Cardiac muscle cell (in vitro differentiated cells and primary cell): ENCODE measurements at places on chromosomes 6 and 20. TPM values are rescaled to one million over a fixed set of nuclear protein-coding genes. Genes with fewer than 3 reads are reported as not detected.
A peak's percentile ranks its signal among the peaks of the same experiment; 100 is the strongest.

DNA sequence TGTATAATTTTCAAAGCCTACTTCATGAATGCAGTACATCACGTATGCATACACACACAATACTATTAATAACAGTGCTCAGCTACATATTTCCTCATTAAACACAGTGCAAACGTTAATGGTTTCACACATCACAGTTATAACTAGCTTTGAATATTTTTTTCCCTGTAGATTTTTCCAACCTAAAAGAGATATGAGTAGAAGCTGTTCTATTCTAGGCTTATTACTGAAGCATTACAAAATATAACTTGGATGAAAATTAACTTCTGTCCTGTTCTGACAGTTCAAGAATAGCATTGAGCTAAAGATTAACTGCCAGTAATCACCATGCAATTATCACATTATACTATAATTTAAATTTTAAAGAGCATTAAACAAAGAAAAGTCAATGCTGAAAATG, 6.2 kb downstream of the LMBRD1 start:
- no peak overlapping the region for H3K27ac ChIP-seq
- H3K36me3 ChIP-seq = peaks cover 11% of the 10 kb centered on the region
- no peaks in the 10 kb centered on the region for H3K27me3 ChIP-seq

DNA sequence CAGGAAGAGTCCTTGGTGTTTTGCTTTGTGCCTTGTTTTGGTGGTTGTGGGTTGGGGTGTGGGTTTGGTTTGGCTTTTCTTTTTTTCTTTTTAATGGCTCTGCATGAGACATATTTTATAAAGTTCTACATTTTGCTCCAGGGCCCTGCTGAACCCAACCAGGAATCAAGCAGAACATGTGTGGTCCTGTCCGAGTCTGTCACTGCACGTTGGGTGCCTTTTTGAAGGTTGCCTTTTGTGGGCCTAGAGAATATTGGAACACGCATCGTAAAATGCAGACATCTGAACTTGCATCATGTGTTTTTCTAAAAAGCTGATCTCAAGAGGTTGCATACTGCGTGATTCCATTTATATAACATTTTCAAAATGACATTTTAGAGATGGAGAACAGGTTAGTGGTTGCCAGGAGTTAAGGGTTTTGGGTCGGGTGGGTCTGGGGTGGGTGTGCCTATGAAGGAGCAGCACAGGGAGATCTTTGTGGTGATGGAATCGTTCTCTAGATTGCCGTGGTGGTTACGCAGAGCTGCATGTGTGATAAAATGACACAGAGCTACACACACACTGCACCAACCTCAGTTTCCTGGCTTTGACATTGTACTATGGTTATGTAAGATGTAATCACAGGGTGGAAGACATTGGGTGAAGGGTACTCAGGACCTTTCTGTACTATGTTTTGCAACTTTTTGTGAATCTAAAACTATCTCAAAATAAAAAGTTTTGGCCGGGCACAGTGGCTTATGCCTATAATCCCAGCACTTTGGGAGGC, 80.2 kb downstream of the EYA2 start:
- no peak for DNase-seq
- H3K27me3 ChIP-seq = no peaks in the 10 kb centered on the region
- H3K27ac ChIP-seq = no peak overlapping the region
- H3K4me3 ChIP-seq = no peak overlapping the region
- H3K36me3 ChIP-seq = no peaks in the 10 kb centered on the region

- no peak overlapping the region for H3K4me3 ChIP-seq
- peaks cover 10% of the 10 kb centered on the region for H3K36me3 ChIP-seq
- H3K27me3 ChIP-seq = no peaks in the 10 kb centered on the region
- H3K27ac ChIP-seq = peak overlapping the region; percentile 85
- DNase-seq = peak; percentile 87
- H3K4me1 ChIP-seq = peaks cover 46% of the 10 kb centered on the region
These were observed 11.9 kb upstream of the CPNE5 start for GRCh38 chr6:36851149-36851614.

DNA sequence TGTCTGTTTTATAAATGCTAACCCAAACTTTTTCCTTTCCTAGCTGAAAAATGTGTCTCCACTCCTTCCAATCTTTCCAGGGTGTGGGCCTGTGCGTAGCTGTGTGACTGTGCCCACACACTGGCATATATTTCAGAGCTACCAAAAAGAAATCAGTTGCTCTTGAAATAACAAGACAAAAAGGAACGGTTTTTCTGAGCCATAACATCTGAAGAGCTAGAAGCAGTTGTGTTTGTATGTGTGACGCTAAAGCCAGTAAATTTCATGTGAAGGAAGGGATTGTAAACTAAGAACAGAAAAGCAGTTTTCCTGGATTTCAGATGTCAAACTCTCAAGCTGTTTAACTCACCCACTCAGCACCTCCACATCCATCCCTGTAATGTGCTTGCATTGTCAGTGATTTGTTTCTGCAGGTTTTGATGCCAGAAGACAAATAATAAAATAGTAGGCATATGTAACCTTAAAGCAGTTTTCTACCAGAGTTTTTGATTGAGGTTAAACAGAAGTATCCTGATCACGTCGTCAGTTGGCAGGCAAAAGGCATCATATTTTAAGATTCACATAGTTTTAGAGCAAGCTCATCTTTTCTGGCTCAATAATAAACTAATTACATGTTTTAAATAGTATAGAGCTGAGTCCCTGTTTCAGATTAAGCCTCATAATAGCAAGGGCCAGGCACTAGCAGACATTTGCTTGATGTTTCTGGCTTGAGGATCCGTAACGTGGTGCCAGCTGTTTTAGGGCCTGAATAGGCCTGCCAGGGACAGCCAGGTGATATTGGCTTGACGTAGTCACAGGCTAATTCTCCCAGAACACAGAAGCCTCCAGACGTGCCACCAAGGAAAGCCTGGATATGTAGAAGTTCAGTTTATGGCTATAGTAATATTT, 90.9 kb downstream of the FOXO3 start:
- no peak overlapping the region for H3K27ac ChIP-seq
- H3K4me1 ChIP-seq = peaks cover 8% of the 10 kb centered on the region
- peak; percentile 79 for DNase-seq
- no peaks in the 10 kb centered on the region for H3K36me3 ChIP-seq

DNA sequence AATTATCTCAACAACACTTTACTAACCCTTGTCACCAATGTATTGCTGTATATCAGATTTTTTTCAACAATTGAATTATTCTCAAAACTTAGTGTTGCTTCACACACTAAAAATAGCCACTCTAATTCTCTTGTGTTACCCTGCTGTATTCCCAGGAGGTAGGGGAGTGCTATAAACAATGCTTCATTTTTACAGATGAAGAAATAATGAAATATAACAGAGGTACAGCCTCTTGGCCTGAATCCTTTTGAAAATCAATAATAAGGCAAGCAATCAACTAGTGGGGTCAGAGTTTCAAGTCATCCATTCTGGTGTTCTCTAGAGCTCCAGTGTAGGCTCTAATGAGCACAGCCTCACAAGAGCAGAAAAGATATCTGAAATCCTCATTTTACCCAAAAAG, 10.9 kb downstream of the HIVEP2 start:
- no peaks in the 10 kb centered on the region for H3K27me3 ChIP-seq
- H3K36me3 ChIP-seq = no peaks in the 10 kb centered on the region
- peaks cover 14% of the 10 kb centered on the region for H3K4me1 ChIP-seq
- no peak overlapping the region for H3K4me3 ChIP-seq
- no peak for DNase-seq
- H3K27ac ChIP-seq = no peak overlapping the region

DNA sequence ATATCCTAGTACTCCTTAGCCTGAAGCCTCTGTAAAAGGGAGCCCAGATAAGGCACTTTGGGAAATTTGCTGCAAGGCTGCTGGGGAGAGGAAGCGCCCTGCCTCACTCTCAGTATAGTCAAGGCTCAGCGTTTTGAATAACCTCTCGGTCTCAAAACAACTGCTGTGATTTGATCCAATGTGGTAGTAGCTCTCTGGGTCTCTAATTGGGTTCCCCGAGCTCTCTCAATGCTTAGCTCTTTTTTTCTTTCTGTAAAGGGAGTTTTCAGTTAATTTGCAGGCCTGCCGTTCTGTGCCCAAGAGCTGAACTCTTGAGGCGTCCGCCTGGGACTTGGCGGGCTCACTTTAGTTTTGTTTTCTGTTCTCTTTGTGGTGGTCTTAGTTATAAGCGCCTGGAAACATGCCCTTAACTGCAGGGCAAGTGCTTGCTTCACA, 41.2 kb downstream of the ZHX3 start:
- no peak overlapping the region for H3K27ac ChIP-seq
- no peaks in the 10 kb centered on the region for H3K27me3 ChIP-seq
- no peaks in the 10 kb centered on the region for H3K36me3 ChIP-seq
- no peaks in the 10 kb centered on the region for H3K4me1 ChIP-seq
- H3K4me3 ChIP-seq = no peak overlapping the region

GRCh38 chr6:43819958-43820357, 49.9 kb downstream of the VEGFA start:
- no peak for DNase-seq
- H3K4me3 ChIP-seq = no peak overlapping the region
- peak overlapping the region; percentile 35 for H3K27ac ChIP-seq

GRCh38 chr6:169784821-169785340, 33.5 kb downstream of the ERMARD start:
- no peaks in the 10 kb centered on the region for H3K27me3 ChIP-seq
- no peaks in the 10 kb centered on the region for H3K4me1 ChIP-seq
- no peak overlapping the region for H3K27ac ChIP-seq
- no peak overlapping the region for H3K4me3 ChIP-seq
- DNase-seq = no peak
- H3K36me3 ChIP-seq = no peaks in the 10 kb centered on the region

GRCh38 chr6:159906400-159906799, 15.6 kb downstream of the MAS1 start:
- no peak for DNase-seq
- H3K27me3 ChIP-seq = no peaks in the 10 kb centered on the region
- H3K27ac ChIP-seq = no peak overlapping the region
- H3K4me3 ChIP-seq = no peak overlapping the region

DNA sequence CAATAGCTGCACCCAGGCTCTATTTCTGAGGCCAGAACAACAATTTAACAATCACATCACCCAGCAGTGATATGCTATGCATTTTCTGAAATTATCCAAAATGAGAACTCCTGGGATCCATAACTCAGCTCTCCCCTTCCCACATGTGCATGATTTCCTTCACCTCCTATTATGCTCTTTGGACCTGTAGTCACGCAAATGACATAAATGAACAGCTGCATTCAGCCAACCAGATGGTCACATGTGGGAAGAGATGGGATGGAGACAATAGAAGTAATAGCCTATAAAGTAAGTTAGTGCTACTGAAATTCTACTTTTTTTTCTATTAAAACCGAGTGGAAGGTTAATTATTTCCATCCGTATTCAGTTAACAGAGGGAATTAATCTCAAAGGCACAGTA, 662.1 kb upstream of the ID4 start:
- H3K36me3 ChIP-seq = no peaks in the 10 kb centered on the region
- H3K4me3 ChIP-seq = no peak overlapping the region
- no peak for DNase-seq
- H3K27ac ChIP-seq = no peak overlapping the region
- H3K27me3 ChIP-seq = no peaks in the 10 kb centered on the region

- no peak overlapping the region for H3K4me3 ChIP-seq
- no peaks in the 10 kb centered on the region for H3K4me1 ChIP-seq
- H3K27ac ChIP-seq = no peak overlapping the region
These were observed 70.2 kb downstream of the CEP57L1 start for GRCh38 chr6:109165392-109165974.

- peak; percentile 19 for DNase-seq
- H3K27me3 ChIP-seq = no peaks in the 10 kb centered on the region
- H3K4me3 ChIP-seq = no peak overlapping the region
- H3K4me1 ChIP-seq = no peaks in the 10 kb centered on the region
- H3K27ac ChIP-seq = no peak overlapping the region
These were observed 90.9 kb downstream of the CRYBG1 start for GRCh38 chr6:106451439-106451838.

DNA sequence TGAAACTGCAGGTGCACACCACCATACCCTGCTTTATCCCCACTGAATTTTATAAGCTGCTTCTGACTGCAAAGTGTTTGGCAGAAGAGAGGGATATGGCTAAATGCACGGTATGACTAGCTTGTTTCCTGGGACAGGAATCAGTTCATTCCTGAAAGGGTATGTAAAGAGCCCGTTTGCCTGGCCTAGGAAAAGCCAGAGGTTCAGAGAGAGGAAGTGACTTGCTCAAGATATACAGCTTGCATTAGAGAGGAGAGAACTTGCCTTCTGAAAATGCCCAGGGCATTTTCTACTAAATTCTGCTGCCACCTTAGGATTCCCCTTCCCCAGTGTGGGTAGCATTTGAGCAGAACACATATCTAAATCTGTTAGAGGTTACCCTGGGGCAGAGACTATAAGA, 683 bp upstream of the GCNT2 start:
- H3K36me3 ChIP-seq = no peaks in the 10 kb centered on the region
- H3K4me1 ChIP-seq = peaks cover 26% of the 10 kb centered on the region
- DNase-seq = no peak
- peak overlapping the region; percentile 98 for H3K27ac ChIP-seq
- peak overlapping the region; percentile 1 for H3K4me3 ChIP-seq

DNA sequence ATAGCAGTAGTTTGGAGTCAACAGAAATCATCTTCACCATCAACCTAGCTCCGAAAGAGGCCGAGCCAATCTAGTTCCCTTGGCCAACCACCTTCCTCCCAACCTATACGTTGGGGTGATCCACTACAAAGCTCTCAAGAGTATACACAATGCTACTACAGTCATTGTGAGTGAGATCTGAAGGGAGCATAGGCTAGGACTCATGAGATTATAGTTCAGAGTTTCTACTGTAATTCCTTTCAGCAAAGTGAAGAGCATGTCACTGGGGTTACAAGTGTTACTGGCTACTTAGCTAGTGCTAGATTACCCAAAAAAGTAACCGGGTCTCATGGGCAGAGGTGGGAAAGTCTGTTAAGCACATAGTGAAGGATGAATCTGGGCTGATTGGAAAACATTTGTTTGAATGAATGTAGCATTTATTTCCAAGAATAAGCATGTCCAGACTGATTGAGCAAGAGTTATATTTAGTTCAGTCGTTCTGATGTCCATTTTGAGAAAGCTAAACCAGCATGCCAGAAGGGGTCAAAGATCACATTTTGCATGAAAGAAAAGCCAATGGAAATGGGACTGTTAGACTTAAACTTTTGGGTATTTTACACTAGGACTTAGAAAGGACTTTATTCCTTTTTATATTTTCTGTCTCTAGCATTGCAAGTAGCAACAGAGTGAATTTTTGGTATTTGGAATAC, 10.5 kb upstream of the ESR1 start:
- H3K36me3 ChIP-seq = no peaks in the 10 kb centered on the region
- no peak for DNase-seq
- H3K4me3 ChIP-seq = no peak overlapping the region
- peaks cover 7% of the 10 kb centered on the region for H3K4me1 ChIP-seq
- H3K27me3 ChIP-seq = no peaks in the 10 kb centered on the region

- peaks cover 7% of the 10 kb centered on the region for H3K4me1 ChIP-seq
- peak; percentile 56 for DNase-seq
- no peaks in the 10 kb centered on the region for H3K36me3 ChIP-seq
- no peak overlapping the region for H3K4me3 ChIP-seq
- H3K27ac ChIP-seq = no peak overlapping the region
These were observed 497.0 kb downstream of the BTBD3 start for GRCh38 chr20:12414446-12415274.

Gene DSN1
- 10.2 and 13.7 TPM in 2 replicates for total RNA-seq

Gene AVP
- total RNA-seq = not detected in 2 replicates

Gene KCNB1
- 0.06 and 0.07 TPM in 2 replicates for total RNA-seq

Gene TRIM15
- not detected in 2 replicates for total RNA-seq

Gene PMEPA1
- total RNA-seq = 2.4 and 8.8 TPM in 2 replicates

Gene KHDC1
- 8.0 and 11.8 TPM in 2 replicates for total RNA-seq

Gene SRMS
- not detected in 2 replicates for total RNA-seq

Gene CD83
- 3.3 and 6.6 TPM in 2 replicates for total RNA-seq

Gene KCNK17
- not detected in 2 replicates for total RNA-seq

Gene OVOL2
- total RNA-seq = 0.24 and 0.25 TPM in 2 replicates
